ENCODE measurements at places on chromosomes 6 and 20. TPM values are rescaled to one million over a fixed set of nuclear protein-coding genes. Genes with fewer than 3 reads are reported as not detected.

GRCh38 chr6:157531169-157531985 is 150.4 kb downstream of the ZDHHC14 start:
- no peak for DNase-seq

The ALDH5A1 gene
- 18.8 TPM for total RNA-seq

The PNLDC1 gene
- total RNA-seq, result 0.75 TPM

DNA sequence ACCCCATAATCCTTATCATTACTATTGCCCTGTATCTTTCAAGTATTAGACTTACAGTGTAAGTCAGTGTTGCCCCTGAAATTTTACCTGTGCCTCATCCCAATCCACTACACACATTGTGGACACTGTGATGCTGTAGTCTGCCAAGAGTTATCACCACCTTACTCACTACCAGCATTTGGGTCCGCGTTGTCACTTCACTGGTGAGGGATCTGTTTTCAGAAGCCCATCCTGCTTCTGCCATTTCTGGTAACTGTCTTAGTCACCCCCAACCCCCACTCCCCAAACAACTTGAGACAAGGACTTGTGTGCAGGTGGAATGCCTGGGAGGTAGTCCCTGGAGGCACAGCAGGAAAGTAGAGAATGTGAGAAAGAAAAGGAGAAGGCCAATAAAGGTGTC is 6.0 kb upstream of the RAB44 start:
- no peak for DNase-seq

DNA sequence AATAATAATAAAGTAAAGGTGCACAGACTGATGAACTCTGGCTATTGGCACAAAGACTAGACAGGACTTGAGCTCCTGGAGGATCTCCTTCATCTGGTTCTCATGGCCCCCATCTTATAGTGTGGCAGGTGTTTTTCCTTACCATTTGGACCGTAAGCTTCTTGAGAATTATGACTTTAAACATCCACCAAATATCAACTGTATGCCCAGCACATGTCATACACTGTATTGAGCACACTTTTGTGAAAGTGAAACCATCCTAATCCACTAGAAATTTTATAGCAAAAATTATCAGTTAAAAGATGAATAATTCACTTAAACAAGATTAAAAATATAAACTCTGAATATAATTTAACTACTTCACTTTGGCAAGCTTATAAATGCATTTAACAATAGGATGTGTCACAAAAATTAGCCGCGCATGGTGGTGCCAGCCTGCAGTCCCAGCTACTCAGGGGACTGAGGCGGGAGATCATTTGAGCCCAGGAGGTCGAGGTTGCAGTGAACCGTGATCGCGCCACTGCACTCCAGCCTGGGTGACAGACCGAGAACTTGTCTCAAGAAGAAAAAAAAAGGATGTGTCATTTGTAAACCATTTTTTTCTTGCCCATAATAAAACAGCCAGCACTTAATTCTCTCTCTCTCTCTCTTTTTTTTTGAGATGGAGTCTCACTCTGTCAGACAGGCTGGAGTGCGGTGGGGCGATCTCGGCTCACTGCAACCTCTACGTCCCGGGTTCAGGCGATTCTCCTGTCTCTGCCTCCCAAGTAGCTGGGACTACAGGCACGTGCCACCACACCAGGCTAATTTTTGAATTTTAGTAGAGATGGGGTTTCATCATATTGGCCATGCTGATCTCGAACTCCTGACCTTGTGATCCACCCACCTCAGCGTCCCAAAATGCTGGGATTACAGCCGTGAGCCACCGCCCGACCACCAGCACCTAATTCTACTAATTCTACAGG is 9.1 kb downstream of the HIVEP2 start:
- no peak for DNase-seq

DNA sequence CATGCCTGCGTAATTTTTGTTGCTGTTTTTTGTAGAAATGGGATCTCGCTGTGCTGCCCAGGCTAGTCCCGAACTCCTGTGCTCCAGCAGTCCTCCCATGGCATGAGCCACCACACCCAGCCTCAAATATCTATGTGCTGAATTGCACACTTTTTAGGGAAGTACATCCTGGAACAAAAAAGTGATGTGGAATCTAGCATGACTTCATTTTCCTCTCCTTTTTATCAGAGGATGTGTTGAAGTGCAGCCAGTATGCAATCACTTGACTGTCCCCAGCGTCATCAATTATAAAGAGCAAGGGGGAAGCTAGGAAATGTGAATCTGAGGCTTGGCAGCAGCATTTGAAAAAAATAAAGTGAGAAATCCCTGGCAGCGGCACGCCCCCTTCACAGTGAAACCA is 6.4 kb upstream of the EXOC2 start:
- no peak for DNase-seq

- no peak for DNase-seq
Observed at GRCh38 chr20:39676857-39677391, 714.8 kb downstream of the DHX35 start.

Data from naive thymus-derived CD8-positive, alpha-beta T cell (primary cell).